ENCODE measurements at places on chromosomes 2 and 18.

DNA sequence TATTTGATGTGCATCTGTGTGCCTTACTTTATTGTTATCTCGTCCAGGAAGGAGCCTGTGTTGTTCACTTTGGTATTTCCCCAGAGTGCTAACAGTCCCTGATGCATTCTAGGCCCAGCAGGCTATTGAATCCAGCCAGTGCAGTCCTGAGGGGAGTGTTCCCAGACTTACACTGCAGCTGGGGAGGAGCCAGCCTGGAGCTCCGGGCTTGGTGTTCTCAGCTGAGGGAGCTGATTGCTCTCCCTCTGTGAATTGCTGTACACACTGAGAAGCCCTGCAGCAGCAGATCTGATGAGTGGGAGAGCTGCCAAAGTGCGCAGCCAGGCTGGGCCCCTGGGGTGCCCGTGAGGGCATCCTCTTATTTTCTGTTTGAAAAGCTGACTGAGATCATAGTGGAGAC, 159.2 kb downstream of the GALNT3 start:
- no peak for DNase-seq

GRCh38 chr2:160612266-160612856, 118.8 kb upstream of the RBMS1 start:
- no peak for DNase-seq

GRCh38 chr2:96969321-96969720, 17.1 kb downstream of the FAM178B start:
- DNase-seq = no peak

DNA sequence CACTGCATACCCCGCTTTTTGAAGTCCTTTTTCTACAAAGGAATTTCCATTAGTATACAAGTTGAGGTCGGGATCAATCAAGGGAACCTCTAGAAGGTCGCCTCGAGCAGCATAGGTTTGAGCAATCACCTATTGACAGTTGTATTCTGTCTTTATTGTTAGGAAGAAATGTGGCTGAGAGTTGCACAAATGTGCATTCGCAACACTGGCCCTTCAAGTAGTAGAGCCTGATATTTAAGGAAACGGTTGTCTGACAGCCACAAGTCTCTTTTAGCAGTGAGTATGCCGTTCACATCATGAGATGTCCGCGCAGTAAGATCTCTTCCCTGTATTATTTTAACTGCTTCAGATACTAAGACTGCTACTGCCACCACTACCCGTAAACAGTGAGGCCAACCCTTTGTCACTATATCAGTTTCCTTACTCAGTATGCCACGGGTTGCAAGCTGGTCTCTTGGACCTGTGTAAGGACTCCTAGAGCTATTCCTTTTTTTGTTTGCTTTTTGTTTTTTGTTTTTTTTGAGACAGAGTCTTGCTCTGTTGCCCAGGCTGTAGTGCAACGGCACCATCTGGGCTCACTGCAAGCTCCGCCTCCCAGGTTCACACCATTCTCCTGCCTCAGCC, 10.0 kb upstream of the STARD7 start:
- DNase-seq = no peak
